ENCODE measurements at places on chromosomes 13 and 19.

DNA sequence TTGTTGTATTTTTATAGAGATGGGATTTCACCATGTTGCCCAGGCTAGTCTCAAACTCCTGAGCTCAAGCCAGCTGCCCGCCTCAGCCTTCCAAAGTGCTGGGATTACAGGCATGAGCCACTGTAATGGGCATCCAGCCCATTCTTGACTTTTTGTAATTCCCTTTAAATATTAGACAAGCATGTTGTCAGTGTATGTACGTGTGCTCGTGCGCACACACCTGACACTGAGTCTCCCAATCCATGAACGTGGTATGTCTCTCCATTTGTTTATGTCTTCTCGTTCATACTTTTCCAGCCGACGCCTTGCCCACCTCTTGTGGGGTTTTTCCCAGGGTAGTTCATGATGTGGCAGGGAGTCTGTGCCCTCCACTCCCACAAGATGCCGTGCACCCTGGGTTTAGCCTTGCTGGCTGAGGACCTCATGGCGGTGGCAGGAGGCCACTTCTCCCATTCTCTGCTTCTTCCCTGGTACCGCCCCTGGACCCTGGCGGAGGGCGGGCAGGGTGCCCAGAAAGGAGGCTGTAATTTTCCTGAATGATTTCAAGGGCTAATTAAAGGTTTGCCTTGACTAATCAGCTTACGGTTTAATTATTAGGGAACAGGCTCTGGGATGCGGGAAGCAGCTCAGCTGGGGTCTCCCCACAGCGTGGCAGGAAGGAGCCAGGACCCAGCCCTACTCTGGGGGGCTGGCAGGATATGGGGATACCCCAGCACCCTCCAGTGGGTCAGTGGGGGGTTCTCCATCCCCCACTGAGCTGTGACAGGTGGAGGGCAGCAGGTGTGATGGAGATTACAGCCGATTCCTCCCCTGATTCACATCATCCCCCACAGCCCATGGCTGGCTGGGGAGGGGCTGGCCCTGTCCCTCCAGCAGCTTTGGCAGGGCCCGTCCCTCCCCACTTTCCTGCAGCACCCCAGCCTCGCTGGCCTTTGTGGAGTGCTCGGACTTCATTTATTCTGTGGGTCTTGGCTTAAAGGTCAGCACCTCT, 12.9 kb downstream of the PAK4 start:
- DNase-seq, result no peak

DNA sequence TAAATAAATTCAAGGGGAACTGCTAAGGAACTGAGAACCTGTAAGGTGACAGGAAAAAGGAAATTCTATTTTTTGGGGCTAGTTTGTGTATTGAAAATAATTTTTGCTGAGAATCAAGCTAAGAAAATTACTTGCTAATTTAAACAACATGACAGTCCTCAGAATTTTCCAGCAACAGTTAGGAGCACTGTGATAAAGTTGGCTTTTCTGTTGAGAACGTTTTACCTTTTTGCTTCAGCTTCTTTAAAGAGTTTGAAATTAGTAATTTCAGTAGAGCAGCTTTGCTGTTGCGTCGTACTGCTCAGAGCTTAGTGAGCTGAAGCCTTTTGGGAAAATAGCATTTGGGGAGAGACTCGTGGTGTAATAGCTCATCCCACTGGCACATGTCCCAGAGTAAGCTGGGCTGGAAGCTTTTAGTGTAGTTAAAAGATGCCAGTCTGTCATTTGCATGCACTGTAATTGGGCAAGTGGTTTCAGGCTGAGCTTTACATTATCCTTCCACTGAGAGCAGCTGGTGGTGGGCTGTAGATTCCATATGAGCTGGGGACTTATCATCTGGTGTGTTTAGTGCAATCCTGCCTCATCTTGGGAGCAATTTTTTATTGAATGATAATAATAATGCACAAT, 69.8 kb downstream of the LRCH1 start:
- DNase-seq, result no peak

GRCh38 chr13:29758531-29759114, 91.8 kb downstream of the UBL3 start:
- no peak for DNase-seq

DNA sequence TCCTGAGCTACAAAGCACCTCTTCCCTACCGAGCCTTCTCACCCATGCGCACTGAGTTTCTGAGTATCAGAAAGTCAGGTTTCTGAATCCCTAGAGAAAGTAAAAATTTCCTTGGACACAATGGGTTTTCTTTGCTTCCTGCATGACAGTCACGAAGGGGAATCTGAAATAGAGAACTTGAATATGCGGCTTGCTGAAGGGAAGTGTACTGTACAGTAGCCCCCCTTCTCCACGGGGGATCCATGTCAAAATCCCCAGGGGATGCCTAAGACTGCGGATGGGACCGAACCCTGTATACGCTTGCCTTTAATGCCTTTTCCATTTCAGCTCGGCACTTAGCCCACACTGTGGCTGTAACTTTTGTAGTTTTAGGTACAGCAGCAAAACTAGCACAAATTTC, 107.9 kb downstream of the GGACT start:
- no peak for DNase-seq

DNA sequence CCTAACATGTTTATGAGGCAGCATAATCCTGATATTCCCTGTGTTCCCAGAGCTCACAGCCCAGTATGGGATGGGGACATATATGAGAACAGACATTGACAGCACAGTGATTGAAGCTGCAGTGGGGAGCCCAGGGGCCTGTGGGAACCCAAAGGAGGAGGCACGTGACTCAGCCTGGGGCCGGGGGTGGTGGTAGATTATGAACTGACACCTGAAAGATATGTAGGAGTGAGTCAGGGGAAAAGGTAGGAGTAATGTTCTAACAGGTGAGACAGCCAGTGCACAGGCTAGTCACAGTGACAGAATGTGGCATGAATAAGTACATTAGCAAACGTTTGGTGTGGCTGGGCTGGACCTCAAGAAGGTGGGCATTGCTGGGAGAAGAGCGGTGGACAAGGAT, 29.0 kb downstream of the CKM start:
- DNase-seq, result no peak

DNA sequence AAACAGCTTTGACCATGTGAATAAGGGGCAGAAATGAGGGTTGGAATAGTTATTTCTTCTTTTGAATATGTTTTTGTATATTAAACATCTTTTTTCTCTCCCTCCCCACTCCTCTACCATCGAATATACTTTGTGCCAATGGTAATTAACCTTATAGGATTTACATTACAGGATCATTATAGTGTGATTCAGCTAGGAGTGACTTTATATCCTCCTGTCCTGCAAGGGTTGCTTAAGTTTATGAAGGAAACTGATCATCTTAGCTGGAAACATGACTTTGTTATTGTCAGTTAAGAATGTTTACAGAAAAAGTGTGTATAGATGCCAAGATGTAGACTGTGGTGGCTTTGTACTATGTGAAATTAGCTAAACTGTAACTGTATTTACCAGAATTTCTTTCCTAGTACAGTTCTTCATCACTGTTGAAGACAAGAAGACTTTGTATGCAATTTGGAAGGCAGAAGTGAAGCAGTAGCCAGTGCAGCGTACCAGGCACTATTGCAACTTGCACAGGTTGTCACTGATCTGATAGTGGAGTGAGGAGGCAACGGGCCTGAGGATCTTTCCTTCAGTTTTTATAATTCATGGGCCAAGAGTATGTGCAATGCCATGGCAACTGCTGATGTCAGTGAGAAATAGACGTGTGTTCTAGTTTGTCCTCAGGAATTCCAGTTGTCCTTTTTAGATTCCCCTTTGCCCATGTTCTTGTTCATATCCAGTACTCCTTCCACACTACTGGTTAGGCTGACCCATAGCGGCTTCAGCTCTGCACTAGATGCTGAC, 8.2 kb upstream of the PAN3 start:
- no peak for DNase-seq

DNA sequence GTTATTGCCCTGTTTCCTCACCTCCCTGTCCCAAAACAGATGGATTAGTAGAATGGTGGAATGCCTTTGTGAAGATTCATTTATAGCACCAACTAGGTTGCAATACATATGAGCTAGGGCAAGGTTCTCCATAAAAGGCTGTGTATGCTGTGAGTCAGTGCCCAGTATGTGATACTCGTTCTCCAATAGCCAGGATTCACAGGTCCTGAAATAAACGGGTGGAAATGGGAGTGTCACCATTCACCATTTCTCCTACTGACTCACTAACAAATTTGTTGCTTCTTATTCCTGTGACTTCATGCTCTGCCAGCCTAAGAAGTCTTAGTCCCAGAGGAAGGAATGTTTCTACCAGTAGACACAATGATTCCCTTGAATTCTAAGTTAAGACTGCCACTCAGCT, 1745.4 kb downstream of the SLITRK1 start:
- no peak for DNase-seq

DNA sequence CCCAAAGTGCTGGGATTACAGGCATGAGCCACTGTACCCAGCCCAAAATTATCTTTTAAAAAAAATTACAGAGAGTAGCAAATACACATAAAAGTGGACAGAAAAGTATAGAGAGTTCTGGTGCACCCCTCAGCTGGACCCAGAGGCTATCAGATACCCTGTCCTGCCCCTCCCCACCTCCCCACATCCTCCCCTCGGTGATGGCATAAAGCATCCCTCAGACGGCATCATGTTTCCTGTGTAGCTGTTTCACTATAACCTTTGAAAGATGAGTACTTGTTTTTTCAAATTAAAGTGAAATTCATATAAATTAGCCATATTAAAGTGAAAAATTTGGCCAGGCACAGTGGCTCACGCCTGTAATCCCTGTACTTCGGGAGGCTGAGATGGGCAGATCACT, 20.1 kb downstream of the SLC27A1 start:
- no peak for DNase-seq

GRCh38 chr19:32104153-32104849, 241.1 kb upstream of the ZNF507 start:
- DNase-seq, result peak; percentile 4

- DNase-seq, result no peak
Observed at GRCh38 chr19:21133633-21134032, 8.2 kb upstream of the ZNF431 start.

GRCh38 chr13:31010296-31010695, 77.8 kb downstream of the TEX26 start:
- no peak for DNase-seq

GRCh38 chr19:2248136-2249009, 750 bp upstream of the AMH start:
- no peak for DNase-seq

- DNase-seq, result no peak
Observed at GRCh38 chr13:79637133-79637763, 156.3 kb downstream of the NDFIP2 start.

- no peak for DNase-seq
Observed at GRCh38 chr19:48819366-48819816, 8.6 kb upstream of the BCAT2 start.

DNA sequence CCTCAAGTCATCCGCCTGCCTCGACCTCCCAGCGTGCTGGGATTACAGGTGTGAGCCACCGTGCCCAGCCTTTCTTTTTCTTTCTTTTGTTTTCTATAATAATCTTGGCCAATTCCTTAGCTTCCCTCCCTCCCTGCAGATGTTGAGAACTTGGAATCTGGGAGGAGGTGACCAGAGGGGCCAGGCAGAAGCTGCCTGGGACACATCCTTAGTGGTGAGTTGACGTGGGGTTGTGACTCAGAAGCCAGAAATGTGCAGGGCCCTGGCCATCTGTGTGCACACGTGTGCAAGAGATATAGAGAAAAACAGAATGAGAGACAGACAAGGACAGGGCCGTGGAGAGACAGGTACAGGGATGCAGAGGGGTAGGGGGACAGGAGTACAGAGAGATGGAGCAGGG, 154.3 kb downstream of the SIPA1L3 start:
- DNase-seq, result no peak

- no peak for DNase-seq
Observed at GRCh38 chr13:20828539-20829364, 55.0 kb upstream of the EEF1AKMT1 start.

DNA sequence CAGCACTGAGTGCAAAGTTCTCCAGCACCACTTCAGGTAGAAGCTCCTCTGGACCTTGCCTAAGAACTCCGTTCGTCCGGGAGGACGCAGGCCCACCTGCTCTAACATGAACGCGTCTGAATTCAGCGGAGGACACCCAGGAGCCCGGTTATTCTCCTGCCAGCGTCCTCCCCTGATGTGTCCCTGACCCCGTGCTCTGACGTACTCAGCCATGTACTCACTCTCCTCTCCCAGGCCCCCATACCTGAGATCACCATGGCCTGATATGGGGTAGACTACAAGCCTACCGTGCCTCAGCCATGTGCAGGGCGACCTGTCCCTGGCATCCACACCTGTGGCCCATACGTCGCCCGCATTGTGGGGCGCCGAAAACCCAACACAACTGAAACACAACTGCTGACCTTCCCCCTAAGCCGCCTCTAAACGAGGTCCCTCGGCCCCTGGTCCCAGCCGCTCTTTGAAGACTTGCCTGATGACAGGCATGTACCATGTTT, 744 bp upstream of the ZNF584 start:
- no peak for DNase-seq

DNA sequence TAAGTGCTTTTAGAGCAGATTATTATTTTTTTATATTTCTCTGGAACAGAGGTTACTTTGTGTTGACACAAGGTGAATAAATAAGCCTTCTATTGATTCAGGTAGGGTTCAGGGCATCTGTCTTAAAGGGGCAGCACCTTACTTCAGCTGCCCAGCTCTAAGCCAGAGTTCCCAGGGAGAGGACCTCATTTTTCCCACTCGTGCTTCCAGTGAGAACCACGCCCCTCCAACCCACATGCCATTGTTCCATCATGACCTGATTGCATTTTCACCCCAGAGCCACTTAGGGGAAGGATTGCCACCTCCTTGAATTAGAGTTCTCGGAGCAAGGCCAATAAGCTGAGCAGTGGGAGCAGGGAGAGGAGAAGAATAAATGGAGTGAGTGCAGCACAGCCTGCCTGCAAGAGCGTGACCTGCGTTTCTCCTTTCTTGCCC, 104.3 kb upstream of the FRY start:
- DNase-seq, result no peak

- DNase-seq, result no peak
Observed at GRCh38 chr19:33302974-33303790, 848 bp upstream of the CEBPA start.

GRCh38 chr13:52428295-52428694, 22.1 kb downstream of the VPS36 start:
- DNase-seq, result no peak

DNA sequence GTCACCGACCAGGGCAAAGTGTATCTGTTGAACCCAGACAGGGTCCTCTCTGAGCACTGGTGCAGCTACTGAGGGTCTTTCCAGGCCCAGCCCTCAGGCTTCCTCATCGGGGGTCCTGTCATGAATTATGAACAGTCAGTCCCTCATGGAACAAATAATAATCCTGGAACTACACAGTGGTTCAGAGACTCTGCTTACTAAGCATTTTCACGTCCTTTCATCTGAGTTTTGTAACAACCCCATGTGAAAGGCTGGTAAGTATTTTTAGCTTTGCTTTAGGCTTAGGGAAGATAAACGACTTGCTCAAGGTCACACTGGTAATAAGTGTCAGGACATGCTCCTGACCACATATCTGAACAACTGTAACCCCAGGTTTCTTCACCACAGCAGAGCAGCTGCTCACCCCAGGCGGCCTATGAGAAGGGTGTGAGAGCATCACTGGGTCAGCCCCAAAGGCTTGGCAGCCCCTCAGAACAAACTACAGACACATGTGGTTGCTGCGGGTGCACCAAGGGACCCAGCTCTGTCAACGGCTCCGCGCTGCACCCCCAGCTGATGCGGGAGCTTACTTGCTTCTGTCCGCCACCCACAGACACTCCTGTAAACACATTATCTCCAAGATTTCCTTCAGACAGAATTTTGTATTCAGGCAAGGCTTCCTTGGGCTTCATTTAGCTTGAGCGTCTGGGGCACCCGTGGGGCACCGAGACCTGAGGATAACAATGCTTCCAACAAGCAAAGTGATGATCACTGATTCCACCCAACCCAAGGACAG, 19.4 kb upstream of the GSX1 start:
- no peak for DNase-seq
